Right lobe of liver (tissue), 6 donors: ENCODE measurements at places on chromosomes 11 and 22.

DNA sequence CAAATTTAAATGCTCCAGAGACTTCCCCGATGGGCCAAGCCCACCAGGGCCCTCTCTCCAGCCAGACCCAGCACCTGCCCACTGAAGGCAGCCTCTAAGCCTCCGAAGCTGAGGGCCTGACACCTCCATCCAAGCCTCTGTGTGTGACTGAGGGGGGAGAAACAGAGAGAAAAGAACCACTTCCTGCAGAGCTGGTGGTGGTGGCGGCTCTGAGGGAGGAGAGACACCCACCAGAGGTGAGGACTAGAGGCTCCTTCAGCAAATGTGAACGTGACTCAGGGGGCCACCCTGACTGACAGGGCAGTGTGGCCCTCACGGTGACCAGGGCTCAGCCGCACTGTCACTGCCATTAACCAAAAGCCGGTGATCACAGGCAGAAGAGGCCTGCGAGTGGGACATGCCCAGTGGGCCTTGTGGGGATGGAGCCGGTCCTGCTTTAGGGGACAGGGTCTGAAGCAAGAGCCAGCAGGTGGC lies 31.0 kb upstream of the CD5 start:
- no peak for DNase-seq
- H3K36me3 ChIP-seq = no peaks in the 10 kb centered on the region
- no peak overlapping the region for H3K27ac ChIP-seq
- no peaks in the 10 kb centered on the region for H3K4me1 ChIP-seq
- no peaks in the 10 kb centered on the region for H3K27me3 ChIP-seq

DNA sequence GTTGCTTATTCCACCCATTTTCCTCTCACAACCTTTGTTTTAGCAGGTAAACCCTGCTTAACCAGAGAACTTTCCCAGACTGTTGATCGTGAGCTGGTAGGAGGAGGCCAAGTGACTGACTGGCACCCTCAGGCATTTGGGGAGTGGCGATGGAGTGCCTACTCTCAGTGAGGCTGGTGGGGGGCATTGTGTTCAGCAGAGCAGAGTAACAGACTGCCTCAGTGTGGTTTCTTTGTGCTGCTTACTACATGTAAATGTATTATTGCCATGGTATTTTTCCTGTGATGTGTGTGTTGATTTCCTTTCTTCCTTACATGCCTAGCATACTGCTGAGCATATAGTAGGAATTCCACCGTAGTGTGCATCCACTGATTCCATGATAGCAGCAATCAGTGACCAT lies 2.6 kb downstream of the MARK2 start:
- no peaks in the 10 kb centered on the region for H3K36me3 ChIP-seq
- H3K4me3 ChIP-seq = no peak overlapping the region
- DNase-seq = no peak
- no peaks in the 10 kb centered on the region for H3K4me1 ChIP-seq

GRCh38 chr11:77467993-77468392 lies 5.9 kb downstream of the PAK1 start:
- H3K4me3 ChIP-seq = no peak overlapping the region
- no peaks in the 10 kb centered on the region for H3K36me3 ChIP-seq
- H3K27ac ChIP-seq = no peak overlapping the region
- no peak for DNase-seq

DNA sequence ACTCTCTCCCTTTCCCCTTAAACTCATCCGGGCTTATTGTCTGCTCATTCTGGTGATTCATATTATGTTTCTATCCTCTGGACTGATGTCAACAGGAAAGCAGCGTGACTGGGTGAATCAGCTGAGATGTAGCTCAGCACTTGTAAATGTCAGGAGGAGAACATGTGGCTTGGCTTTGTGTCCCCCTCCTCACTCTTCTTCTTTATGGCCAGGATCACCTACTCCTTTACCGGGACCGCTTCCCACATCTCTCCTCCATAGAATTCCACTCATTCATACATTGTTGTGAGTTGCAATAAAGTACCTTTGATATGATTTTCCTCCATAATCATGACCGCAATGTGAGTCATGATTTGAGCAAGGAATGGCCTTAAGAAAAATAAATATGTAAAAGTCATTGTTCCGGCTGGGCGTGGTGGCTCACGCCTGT lies 15.8 kb upstream of the SYN3 start:
- H3K36me3 ChIP-seq = no peaks in the 10 kb centered on the region
- no peak overlapping the region for H3K4me3 ChIP-seq
- no peaks in the 10 kb centered on the region for H3K4me1 ChIP-seq
- DNase-seq = no peak
- H3K27me3 ChIP-seq = no peaks in the 10 kb centered on the region

DNA sequence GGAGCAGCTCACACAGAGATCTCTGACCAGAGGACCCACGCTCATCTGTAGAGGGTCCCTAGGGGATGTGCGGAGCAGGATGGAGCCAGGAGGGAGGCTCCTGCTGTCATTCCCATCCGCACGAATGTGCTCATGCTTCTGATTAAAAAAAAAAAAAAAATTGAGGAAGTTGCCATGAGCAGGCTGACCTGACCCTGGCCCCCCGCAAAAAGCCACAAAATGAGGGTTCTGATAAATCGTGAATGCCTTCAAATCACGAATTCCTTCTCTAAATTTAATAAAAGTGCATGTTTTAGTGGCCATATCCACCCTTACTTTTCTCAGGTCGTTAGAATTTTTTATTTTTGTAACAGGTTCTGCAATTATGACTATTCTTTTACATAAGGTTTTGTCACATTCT lies 378.2 kb downstream of the OPCML start:
- no peak overlapping the region for H3K4me3 ChIP-seq
- H3K36me3 ChIP-seq = no peaks in the 10 kb centered on the region
- no peak overlapping the region for H3K27ac ChIP-seq
- no peak for DNase-seq

GRCh38 chr11:120017582-120018150 lies 120.2 kb downstream of the TRIM29 start:
- no peak overlapping the region for H3K27ac ChIP-seq
- no peaks in the 10 kb centered on the region for H3K36me3 ChIP-seq
- no peak overlapping the region for H3K4me3 ChIP-seq
- no peaks in the 10 kb centered on the region for H3K4me1 ChIP-seq
- no peaks in the 10 kb centered on the region for H3K27me3 ChIP-seq
- DNase-seq = no peak

GRCh38 chr11:33828604-33829429 lies 54.5 kb upstream of the FBXO3 start:
- no peaks in the 10 kb centered on the region for H3K27me3 ChIP-seq
- no peak for DNase-seq
- no peaks in the 10 kb centered on the region for H3K36me3 ChIP-seq
- H3K4me3 ChIP-seq = peak overlapping the region; percentile 12
- no peak overlapping the region for H3K27ac ChIP-seq
- H3K4me1 ChIP-seq = peaks cover 9% of the 10 kb centered on the region

DNA sequence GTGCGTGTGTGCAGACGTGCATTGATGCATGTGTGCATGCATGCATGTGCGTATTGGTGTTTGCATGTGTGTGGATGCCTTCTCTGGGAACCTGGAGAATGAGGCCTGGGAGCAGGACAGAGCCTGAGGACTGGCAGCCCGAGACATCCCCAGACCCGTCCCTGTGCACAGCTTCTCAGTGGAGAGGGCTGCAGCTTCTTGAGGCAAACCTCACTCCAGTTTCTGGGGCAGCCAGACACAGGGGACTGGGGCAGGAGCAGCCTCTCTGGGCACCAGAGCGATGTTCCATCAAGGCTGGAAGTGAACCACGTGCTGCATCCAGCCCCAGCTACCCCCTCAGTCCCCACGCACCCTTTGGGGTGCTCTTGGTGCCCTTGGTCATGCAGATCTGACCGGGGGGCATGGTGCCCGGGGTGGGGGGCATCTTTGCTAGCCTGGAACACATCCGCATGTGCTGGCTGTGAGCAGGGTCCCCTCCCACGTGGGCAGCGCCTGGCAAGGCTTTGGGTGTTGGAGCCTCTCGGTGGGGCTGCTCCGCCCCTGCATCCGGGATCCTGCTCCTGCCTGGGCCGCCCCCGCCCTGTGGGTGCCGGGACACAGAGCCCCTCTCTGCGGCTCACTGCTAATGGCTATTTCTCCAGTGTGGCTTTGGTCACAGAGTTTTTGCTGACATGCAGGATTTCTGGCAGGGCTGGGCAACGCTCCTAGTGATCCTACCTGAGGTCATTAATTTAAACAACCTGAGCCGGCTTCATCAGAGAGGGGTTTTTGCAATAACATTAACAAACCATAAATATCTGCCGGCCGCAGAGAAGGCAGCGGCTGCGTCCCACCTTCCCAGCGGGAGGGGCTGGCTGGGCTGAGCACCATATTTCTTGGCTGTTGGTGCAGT lies 434.7 kb downstream of the TBC1D22A start:
- H3K27ac ChIP-seq = no peak overlapping the region
- no peaks in the 10 kb centered on the region for H3K27me3 ChIP-seq
- DNase-seq = no peak

- H3K27me3 ChIP-seq = no peaks in the 10 kb centered on the region
- H3K4me3 ChIP-seq = no peak overlapping the region
- no peak for DNase-seq
Measured at GRCh38 chr11:45857961-45858474, 10.7 kb downstream of the CRY2 start.

DNA sequence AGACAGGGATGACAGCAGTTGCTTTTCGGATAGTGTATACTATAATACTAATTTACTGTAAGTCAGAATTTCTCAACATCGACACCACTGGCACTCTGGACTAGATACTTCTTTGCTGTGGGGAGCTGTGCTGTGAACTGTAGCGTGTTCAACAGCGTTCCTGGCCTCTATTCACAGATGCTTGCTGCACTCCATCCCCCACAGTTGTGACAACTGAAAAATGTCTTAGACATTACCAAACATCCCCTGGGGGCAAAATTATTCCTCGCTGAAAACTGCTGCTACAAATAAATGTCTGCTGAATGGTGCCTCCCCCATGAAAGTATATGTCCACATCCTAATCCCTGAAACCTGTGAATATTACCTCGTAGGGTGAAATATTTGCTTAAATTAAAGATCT lies 7.5 kb upstream of the SLC15A3 start:
- H3K27me3 ChIP-seq = no peaks in the 10 kb centered on the region
- no peak for DNase-seq
- H3K36me3 ChIP-seq = no peaks in the 10 kb centered on the region
- no peaks in the 10 kb centered on the region for H3K4me1 ChIP-seq
- H3K4me3 ChIP-seq = no peak overlapping the region
- H3K27ac ChIP-seq = no peak overlapping the region

GRCh38 chr11:24511511-24511910 lies 14.7 kb downstream of the LUZP2 start:
- H3K36me3 ChIP-seq = no peaks in the 10 kb centered on the region
- DNase-seq = no peak
- no peaks in the 10 kb centered on the region for H3K27me3 ChIP-seq
- H3K4me1 ChIP-seq = no peaks in the 10 kb centered on the region
- H3K27ac ChIP-seq = no peak overlapping the region
- H3K4me3 ChIP-seq = no peak overlapping the region

- H3K27ac ChIP-seq = no peak overlapping the region
- no peaks in the 10 kb centered on the region for H3K27me3 ChIP-seq
- H3K36me3 ChIP-seq = no peaks in the 10 kb centered on the region
- no peaks in the 10 kb centered on the region for H3K4me1 ChIP-seq
- DNase-seq = no peak
- H3K4me3 ChIP-seq = no peak overlapping the region
Measured at GRCh38 chr11:40602866-40603552, 856.4 kb downstream of the LRRC4C start.

- no peaks in the 10 kb centered on the region for H3K27me3 ChIP-seq
- H3K27ac ChIP-seq = peak overlapping the region; percentile 81
- H3K36me3 ChIP-seq = peaks cover 19% of the 10 kb centered on the region
- DNase-seq = peak; percentile 75
Measured at GRCh38 chr11:119363081-119363850, 16.8 kb upstream of the MFRP start.

GRCh38 chr11:59729834-59730233 lies 16.2 kb upstream of the OR10V1 start:
- H3K4me1 ChIP-seq = no peaks in the 10 kb centered on the region
- no peaks in the 10 kb centered on the region for H3K36me3 ChIP-seq
- H3K27ac ChIP-seq = no peak overlapping the region
- no peak for DNase-seq
- no peaks in the 10 kb centered on the region for H3K27me3 ChIP-seq

DNA sequence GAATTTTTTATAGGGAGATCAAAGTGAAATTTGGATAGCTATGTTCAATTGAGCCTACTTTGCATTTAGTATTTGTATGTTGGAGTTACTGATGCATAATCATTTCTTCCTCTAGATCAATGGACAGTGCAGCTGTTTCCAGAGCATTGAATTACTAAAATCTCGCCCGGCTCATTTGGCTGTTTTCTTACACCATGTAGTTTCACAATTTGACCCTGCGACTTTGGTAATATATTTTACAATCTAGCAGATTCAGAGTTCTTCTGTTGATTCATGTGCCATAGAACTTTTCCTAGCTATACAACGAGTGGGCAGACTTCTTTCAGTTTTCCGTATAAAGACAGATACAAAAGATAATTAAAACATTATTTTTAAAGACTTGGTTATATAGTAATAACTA lies 70.0 kb upstream of the GRIK4 start:
- peaks cover 13% of the 10 kb centered on the region for H3K4me1 ChIP-seq
- H3K36me3 ChIP-seq = peaks cover 57% of the 10 kb centered on the region
- no peaks in the 10 kb centered on the region for H3K27me3 ChIP-seq
- H3K4me3 ChIP-seq = no peak overlapping the region

DNA sequence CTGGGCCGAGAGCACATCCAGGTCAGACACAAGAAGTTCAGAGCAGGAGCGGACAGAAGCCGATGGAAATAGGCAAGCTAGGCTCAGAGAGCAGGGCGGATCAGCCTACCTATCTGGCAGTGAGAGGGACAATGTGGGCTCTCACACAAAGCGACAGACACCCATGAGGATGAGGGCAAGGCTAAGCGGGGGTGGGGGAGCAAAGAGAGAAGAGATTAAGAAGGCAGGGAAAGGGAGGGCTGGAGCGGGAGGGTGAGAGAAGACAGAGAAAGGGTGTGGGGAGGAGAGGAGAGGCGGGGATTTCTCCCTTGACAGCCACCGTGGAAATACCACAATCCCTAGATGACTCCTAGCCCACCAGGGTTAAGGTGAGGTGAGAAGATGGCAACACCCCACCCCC lies 57.9 kb downstream of the BUD13 start:
- DNase-seq = no peak
- no peaks in the 10 kb centered on the region for H3K4me1 ChIP-seq
- no peaks in the 10 kb centered on the region for H3K27me3 ChIP-seq
- no peaks in the 10 kb centered on the region for H3K36me3 ChIP-seq
- no peak overlapping the region for H3K27ac ChIP-seq

DNA sequence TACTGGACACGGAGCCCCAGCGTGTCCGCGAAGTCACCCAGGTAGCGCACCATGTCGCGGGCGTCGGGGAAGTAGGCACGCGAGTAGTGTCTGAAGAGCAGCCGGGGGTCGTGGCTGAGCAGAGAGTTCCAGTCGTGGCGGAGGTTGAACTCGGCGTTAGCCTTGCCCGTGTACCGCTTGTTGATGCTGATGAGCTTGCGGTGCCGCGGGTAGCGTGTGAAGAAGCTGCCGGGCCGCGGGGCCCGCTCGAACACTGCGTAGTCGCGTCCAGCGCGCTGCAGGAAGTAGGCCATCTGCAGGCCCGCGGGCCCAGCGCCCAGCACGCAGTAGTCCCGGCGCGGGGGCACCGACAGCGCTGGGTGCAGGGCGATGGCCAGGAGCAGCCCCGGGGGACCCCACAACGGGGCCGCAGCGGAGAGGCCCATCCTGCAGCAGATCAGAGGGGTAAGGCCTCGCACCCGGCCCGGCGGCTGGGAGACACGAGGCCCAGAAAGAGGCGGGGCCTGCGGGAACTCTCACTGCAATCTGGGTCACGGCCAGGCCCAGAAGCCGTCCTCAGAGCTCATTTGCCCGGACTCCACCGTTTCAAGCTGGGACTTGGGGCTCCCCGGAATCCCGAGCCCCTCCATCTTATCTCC lies 723 bp downstream of the FOXRED2 start:
- H3K4me3 ChIP-seq = peak overlapping the region; percentile 63
- no peaks in the 10 kb centered on the region for H3K36me3 ChIP-seq
- no peak for DNase-seq
